ENCODE measurements at places on chromosomes 6 and 20.
A peak's percentile ranks its signal among the peaks of the same experiment; 100 is the strongest.

DNA sequence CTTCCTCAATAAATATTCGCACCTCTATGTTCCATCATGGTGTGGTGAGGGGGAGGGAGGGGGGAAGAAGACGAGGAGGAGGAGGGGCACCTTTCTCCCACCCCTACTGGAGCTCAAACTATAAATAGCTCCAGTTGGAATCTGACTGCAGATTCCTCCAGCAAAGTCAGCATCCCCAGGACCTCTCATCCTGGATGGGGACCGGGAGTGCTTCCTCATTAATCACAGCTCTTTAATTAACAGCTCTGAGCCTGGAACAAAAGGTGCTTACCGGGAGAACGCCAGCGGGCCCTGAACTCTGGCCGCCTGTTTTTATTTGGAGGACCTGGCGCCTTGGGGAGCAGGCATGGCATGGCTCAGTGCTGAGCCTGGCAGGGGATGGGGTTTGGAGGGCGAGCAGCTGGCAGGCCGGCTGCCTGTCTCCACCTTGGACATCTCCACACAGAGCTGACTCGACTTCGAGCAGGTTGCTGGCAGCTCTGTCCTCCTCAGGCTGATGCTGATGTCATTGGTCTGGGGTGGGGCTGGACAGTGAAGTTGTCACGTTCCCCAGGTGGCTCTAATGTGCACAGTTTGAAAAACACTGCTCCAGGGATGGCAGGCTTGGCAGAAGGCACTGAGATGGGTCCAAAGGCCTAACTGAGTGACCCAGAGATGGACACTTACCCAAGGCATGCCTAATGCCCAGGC lies 180.4 kb downstream of the DHX35 start:
- DNase-seq = no peak

GRCh38 chr6:52576392-52577021 lies 353 bp downstream of the TRAM2 start:
- peak; percentile 74 for DNase-seq

DNA sequence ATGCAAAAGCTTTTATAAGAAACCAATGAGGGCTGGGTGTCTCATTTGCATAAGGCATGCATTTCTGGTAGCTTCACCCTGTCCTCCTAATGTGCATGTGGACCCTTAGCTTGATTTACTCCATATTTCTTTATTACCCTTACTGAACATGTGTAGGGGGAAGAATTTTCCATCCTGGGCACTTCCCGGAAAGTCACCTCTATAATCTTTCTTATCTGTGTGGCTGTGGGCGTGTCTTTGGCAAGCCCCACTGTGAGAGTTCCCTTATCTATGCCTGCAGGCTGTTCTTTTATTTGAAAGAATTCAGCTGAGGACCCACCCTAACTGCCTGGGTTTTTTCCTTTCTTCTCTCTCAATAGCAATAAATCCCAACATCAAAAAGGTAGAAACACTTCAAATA lies 627.8 kb downstream of the DOK5 start:
- DNase-seq = peak; percentile 16

DNA sequence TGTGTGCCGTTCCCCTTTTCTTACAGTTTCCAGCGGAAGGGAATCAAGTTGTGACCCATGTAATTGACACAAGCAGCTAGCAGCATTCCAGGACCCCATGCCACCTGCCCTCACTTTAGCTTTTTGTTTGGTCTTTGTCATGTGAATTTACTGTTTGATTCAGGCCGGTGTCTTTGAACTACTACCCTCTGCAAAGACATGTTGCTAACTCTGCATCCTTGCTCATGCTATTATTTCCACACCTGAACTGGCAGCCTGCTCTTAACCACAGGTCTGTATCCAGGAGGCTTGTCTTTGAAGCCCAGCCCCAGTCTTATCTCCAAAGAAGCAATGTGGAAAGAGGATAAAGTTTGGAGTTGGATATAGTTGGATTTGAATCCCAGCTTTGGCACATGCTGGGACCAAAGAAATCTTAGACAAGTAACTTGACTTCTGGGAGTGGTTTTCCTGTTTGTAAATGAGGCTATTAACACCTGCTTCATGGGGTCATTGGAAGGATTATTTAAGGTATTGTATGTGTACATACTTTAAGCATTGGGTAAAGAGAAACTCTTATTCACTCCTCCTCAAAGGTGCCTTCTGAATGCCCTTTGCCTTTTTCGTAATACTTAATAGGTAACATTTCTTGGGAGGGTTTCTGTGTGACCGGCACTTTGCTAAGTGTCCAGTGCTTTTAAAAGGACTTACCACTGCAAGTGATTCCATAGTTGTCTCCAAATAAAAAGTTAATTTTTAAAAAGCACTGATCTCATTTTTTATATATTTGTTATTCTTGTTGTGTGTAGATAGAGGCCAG lies 52.4 kb downstream of the RALY start:
- DNase-seq = no peak

DNA sequence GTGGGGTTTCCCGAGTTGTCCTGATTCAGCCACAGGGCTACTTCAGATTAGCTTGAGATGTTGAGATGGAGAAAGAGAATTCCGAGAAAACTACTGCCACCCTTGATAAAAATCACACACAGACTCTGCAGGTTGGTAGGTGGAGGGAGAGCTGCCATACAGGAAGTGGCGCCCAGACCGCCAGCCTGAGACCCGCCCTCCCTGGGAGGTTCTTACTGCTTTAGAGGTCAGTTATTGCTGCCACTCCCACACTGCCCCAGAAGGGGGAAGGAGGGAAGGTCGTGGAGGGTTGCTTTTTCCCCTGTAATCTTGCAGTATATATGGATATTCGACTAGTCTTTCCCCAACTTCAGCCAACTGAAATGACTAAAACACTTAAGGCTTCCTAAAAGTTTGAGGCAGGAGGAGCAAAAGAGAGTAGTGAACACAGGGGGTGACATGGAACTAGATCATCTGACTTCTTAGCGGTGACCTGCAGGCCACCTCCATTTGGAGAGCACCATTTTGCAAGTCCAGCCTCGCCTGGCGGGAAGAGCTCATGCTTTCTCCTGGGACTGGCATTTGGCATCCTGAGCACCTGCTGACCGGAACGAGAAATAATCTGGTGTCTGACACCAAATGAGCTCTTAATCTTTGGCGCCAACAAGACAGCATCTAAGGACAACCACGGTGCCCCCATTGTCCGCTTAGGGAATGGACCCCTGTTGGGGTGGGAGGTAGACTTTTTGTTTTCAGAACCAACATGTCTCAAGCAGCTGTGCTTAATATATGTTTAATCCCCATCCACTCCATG lies 35.7 kb upstream of the SLC22A1 start:
- no peak for DNase-seq

- no peak for DNase-seq
Measured at GRCh38 chr6:111201244-111201554, 113.9 kb downstream of the SLC16A10 start.

DNA sequence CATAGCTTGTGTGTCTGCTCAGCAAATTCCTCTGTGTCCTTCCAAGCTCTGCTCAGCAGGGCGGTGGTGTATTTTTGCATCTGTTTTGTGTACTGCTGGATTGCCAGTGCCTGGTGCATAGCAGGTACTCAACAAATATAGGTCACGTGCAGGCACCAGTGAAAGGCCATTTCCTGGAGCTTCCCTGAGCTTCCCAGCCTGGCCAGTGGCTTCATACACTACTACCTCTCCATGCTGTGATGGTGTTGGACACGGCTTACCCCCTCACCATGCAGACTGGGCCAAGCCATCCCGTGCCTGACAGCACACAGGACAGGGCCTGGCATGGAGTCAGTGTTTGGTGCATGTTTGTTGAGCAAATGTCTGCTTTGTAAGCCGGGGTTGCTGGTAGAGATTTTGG lies 7.7 kb upstream of the PHACTR3 start:
- DNase-seq = no peak

DNA sequence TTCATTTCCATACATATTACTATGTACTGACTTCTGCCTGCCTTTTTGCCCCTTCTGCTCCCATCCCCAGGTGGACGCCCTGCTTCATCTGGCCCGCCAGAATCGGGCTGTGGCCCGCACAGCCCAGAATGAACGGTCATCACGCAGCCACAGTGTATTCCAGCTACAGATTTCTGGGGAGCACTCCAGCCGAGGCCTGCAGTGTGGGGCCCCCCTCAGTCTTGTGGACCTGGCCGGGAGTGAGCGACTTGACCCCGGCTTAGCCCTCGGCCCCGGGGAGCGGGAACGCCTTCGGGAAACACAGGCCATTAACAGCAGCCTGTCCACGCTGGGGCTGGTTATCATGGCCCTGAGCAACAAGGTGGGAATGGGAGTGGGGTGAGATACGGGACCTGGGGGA lies 4.7 kb upstream of the PHF1 start:
- no peak for DNase-seq

DNA sequence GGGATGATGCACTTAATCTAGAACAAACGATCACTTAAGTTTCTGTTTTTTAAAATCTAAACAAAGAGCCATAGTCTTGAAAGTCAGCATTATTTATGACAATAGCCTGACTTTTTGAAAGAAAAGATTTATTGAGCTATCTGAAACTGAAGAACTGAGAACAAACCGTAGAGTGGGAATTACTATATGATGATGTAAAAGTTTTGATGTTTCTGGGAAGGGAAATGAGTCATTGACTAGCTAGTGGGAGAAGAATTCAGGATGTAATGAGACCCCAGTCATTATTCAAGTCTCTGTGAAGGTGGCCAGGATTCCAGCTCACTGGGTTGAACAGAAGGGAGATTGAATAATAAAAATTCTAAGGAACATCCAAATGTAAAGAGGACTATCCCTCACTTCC lies 83.4 kb upstream of the FABP7 start:
- no peak for DNase-seq
